ENCODE measurements at places on chromosomes 16 and 17.

DNA sequence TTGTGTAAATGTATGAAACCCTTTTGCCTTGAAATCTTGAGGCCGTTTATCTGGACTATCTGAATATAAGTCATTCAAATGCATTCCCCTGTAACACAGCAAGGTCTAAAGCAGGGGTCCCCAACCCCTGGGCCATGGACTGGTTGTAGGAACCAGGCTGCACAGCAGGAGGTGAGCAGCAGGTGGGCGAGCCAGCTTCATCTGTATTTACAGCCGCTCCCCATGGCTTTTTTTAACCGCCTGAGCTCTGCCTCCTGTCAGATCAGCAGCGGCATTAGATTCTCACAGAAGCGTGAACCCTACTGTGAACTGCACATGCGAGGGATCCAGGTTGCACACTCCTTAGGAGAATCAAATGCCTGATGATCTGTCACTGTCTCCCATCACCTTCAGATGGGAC lies 24.1 kb downstream of the DNAH3 start:
- no peak overlapping the region for H3K4me3 ChIP-seq
- no peaks in the 10 kb centered on the region for H3K4me1 ChIP-seq
- no peak overlapping the region for H3K27ac ChIP-seq
- no peak for DNase-seq

- no peak for DNase-seq
- H3K27me3 ChIP-seq: no peaks in the 10 kb centered on the region
- H3K4me1 ChIP-seq: no peaks in the 10 kb centered on the region
- H3K36me3 ChIP-seq: no peaks in the 10 kb centered on the region
- H3K27ac ChIP-seq: no peak overlapping the region
Observed at GRCh38 chr16:73240920-73241319, 193.0 kb upstream of the ZFHX3 start.

DNA sequence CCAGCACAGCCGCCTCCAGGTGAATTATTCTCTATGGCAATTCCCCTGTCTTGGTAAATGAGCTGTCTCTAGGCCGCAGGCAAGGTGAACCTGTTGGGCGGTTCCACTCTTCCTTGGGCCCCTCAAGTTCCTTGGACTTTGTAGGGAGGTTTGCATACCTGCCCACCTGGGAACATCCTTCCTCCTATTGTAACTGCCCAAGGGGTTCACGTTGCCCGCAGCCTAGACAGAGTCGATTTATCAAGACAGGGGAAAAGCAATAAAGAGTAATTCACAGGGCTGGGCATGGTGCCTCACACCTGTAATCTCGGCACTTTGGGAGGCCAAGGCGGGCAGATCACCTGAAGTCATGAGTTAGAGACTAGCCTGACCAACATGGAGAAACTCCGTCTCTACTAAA lies 122.5 kb downstream of the KCNJ18 start:
- no peak overlapping the region for H3K27ac ChIP-seq
- H3K4me3 ChIP-seq: no peak overlapping the region
- no peak for DNase-seq
- no peaks in the 10 kb centered on the region for H3K4me1 ChIP-seq

DNA sequence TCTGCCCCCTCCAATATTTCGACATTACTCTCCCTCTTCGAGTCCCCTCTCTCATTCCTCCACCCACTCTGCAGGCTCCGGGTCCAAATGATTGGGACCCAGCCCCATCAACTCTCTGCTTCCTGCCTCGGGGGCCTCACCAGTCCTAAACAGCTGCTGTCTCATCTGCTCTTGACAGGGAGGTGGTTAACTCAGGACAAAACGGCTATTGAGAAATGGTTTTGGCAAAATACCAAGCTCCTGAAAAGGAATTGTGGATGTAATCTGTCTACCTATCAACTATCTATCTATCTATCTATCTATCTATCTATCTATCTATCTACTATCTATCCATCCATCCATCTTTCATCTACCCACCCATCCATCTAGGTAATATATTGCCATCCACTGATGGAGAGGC lies 2.2 kb downstream of the CD300H start:
- no peaks in the 10 kb centered on the region for H3K27me3 ChIP-seq
- no peak overlapping the region for H3K4me3 ChIP-seq
- H3K36me3 ChIP-seq: no peaks in the 10 kb centered on the region
- DNase-seq: no peak

GRCh38 chr16:12150600-12150999 lies 174.1 kb downstream of the SNX29 start:
- H3K27ac ChIP-seq: no peak overlapping the region
- H3K27me3 ChIP-seq: no peaks in the 10 kb centered on the region
- DNase-seq: no peak
- H3K4me1 ChIP-seq: peaks cover 4% of the 10 kb centered on the region

DNA sequence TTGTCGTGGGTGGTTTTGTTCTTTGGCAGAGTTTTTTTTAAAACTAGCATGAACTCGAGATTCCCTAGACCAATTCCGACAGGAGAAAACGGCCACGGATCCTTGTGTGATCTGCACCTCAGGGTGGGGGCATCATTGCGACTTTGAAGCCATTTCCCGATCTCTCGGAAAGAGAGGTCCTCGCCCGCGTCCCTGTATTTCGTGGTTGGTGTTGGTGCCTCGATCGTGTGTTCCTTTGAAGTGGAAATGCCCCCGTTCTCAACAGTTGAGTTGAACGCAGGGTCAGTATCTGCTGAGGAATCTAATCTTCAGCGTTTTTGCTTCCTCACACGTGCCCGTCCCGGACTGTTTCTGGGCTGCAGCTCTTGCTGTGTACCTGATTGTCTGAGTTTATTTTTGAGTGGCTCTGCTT lies 1.1 kb downstream of the CRAMP1 start:
- no peaks in the 10 kb centered on the region for H3K27me3 ChIP-seq
- DNase-seq: no peak
- H3K4me1 ChIP-seq: peaks cover 20% of the 10 kb centered on the region
- H3K36me3 ChIP-seq: no peaks in the 10 kb centered on the region

DNA sequence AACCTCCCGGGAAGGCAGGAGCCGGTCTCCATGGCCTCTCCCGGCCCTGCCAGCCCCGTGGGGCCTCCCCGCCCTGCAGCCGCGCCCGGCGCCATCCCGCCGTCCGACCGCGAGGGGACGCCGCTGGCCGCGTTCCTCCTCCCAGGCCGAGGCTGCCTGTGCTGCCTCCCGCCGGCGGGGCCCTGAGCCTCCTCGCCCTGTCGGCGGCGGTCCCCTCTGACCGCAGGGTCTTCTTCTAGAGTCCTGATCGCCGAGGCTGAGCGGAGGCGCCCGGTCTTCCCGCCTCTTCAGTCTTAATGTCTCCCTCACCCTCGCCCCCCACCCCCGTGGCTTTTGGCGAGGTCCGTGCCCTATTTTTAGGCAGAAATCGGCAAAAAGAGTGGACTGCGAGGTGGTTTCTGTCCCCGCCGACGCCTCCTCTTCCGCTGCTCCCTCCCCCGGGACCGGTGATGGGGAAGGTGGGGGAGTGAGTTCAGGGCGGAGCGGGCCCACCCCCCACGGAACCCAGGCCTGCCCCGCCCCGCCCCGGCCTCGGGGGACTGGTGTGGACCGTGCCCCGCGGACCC lies 794 bp upstream of the CPNE7 start:
- H3K4me3 ChIP-seq: no peak overlapping the region
- H3K27me3 ChIP-seq: no peaks in the 10 kb centered on the region
- H3K4me1 ChIP-seq: peaks cover 2% of the 10 kb centered on the region
- no peak for DNase-seq
- no peak overlapping the region for H3K27ac ChIP-seq

DNA sequence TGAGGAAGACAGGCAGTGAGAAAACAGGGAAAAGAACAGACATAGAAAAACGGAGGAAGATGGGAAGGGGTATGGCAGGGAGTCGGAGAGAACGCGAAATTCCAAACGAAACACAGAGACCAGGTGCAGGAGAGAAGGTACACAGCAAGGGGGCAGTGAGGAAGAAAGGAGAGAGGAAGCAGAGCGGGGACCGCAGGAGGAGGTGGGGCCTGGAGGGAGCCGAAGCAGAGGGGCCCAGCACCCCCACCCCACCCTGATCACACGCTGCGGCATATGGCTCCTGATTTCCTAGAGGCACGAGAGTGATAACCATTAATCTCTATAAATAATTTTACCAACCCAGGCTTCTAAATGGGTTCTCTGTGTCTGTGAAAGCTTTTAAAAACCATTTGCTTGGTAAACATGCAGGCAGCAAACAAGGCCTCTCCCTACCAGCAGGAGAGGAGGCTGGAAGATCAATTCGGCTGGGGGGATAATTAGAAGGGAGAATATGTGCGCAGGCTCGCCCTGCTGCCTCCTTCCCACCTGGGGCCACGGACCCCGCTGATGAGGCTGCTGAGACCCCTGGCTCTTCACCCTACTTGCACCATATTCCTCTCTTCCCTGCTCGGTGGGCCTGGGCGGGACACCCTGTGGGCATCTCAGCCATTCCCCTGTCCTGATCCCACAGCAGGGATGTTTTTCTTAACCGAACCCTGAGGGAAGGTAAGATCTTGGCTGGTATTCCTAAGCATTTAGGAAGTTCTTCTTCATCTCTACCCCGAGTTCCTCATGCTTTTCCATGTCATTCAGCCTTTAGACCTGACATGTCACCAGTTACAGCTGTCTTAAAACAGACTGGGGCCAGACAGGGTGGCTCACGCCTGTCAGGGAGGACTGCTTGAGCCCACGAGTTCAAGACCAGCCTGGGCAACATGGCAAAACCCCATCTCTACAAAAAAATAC lies 86.7 kb downstream of the TMEM132E start:
- H3K4me1 ChIP-seq: no peaks in the 10 kb centered on the region
- H3K27ac ChIP-seq: no peak overlapping the region
- H3K36me3 ChIP-seq: no peaks in the 10 kb centered on the region
- no peak for DNase-seq

DNA sequence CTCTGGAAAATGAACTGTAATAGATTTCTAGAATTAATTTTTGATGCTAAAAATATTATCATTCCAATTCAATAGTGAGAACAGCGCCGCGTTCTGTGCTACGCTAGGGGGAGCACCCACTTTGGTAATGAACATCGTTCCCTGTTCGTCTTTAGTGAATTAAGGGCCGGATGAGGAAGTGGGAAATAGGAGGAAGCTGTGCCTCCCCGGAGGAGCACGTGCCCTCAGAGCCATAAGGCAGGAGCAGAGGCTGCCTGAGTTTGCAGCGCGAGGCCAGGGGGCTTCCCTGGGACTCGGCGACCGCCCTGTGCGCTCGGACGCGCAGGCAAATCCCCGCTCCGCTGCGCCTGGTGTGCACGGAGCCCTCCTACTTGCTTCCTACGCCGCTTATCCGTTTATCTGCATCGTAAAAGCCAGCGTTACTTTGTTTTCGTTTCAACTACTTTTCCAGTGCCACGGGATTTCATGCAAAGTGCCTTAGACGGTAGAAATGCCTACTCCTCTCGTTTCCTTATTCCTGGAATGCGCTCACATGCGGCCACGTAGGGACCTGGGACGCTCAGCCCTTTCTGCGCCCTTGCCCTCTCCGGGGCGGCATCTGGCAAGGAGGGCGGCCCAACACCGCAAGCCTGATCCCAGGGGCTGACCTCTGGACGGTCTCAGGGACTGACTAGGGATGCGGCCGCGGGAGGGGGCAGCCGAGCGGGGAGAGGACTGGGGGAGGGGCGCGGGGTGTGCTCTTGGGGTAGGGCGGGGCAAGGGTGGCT lies 76.4 kb downstream of the KCNJ12 start:
- H3K4me3 ChIP-seq: no peak overlapping the region
- H3K27me3 ChIP-seq: no peaks in the 10 kb centered on the region
- no peak overlapping the region for H3K27ac ChIP-seq
- H3K4me1 ChIP-seq: peaks cover 3% of the 10 kb centered on the region

DNA sequence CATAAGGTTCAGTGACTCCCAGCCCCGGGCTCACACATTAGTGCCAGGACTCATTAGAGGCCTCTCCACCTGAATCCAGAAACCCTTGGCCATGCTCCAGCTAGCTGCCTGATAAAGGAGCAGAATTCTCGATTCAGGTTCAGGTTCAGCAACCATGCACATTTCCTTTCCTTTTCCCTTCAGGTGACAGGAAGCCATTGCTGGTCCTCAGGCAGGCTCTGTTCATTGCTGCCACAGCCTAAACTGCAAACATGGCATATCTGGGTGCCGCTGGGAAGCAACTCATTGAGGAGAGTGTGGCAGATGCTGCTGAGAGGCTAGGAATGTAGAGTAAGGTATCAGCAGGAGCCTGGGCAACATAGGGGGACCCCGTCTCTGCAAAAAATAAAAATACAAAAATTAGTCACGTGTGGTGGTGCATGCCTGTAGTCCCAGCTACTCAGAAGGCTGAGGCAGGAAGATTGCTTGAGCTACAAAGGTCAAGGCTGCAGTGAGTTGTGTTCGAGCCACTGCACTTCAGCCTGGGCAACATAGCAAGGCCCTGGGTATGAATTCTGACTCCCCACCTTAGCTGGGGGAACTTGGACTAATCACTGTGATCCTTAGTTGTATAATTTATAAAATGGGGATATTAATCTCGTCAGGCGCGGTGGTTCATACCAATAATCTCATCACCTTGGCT lies 28.7 kb downstream of the ARL4D start:
- H3K27ac ChIP-seq: no peak overlapping the region
- no peak overlapping the region for H3K4me3 ChIP-seq
- no peak for DNase-seq
- peaks cover 7% of the 10 kb centered on the region for H3K4me1 ChIP-seq
- H3K27me3 ChIP-seq: no peaks in the 10 kb centered on the region
- H3K36me3 ChIP-seq: no peaks in the 10 kb centered on the region

DNA sequence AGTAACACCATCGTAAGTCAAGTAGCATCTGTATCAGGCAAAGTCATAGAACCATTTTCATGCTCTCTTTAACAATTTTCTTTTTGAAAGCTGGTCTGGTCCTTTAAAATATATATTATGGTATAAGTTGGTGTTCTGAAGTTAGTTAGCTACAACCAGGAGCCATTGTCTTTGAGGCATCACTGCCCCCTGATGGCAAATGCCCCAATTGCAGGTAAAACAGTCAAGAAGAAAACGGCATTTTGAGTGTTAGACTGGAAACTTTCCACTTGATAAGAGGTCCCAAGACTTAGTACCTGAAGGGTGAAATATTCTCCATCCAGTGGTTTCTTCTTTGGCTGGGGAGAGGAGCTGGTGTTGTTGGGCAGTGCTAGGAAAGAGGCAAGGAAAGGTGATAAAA lies 14.1 kb downstream of the TP53 start:
- no peaks in the 10 kb centered on the region for H3K4me1 ChIP-seq
- no peaks in the 10 kb centered on the region for H3K36me3 ChIP-seq
- no peak overlapping the region for H3K27ac ChIP-seq
- DNase-seq: no peak
- H3K27me3 ChIP-seq: no peaks in the 10 kb centered on the region
- no peak overlapping the region for H3K4me3 ChIP-seq

- no peak for DNase-seq
- no peaks in the 10 kb centered on the region for H3K27me3 ChIP-seq
- peaks cover 2% of the 10 kb centered on the region for H3K4me1 ChIP-seq
- H3K27ac ChIP-seq: no peak overlapping the region
- no peak overlapping the region for H3K4me3 ChIP-seq
- H3K36me3 ChIP-seq: no peaks in the 10 kb centered on the region
Observed at GRCh38 chr17:15240644-15241043, 24.5 kb downstream of the PMP22 start.

GRCh38 chr17:72110942-72111318 lies 9.9 kb upstream of the SOX9 start:
- H3K27me3 ChIP-seq: no peaks in the 10 kb centered on the region
- no peak overlapping the region for H3K4me3 ChIP-seq
- no peak overlapping the region for H3K27ac ChIP-seq
- no peaks in the 10 kb centered on the region for H3K36me3 ChIP-seq
- no peak for DNase-seq

GRCh38 chr16:59046335-59046734 lies 312.2 kb upstream of the GOT2 start:
- H3K27me3 ChIP-seq: no peaks in the 10 kb centered on the region
- no peak overlapping the region for H3K27ac ChIP-seq
- no peak overlapping the region for H3K4me3 ChIP-seq
- H3K4me1 ChIP-seq: no peaks in the 10 kb centered on the region
- no peak for DNase-seq

- H3K4me1 ChIP-seq: peaks cover 5% of the 10 kb centered on the region
- H3K4me3 ChIP-seq: no peak overlapping the region
- no peak for DNase-seq
- H3K27me3 ChIP-seq: no peaks in the 10 kb centered on the region
Observed at GRCh38 chr17:68497885-68498319, 14.3 kb upstream of the PRKAR1A start.

Data from ovary (tissue), 10 donors.